ENCODE measurements at places on chromosomes 5 and 9. TPM values are rescaled to one million over a fixed set of nuclear protein-coding genes. Genes with fewer than 3 reads are reported as not detected.

Gene MINAR2
- polyA plus RNA-seq, result 0.04 TPM

Gene CA9
- polyA plus RNA-seq, result 0.93 TPM

Gene ADCY2
- 4.5 TPM for polyA plus RNA-seq

Gene CEMIP2
- 29.2 TPM for polyA plus RNA-seq

Gene SV2C
- 1.3 TPM for polyA plus RNA-seq

Gene CLIC3
- polyA plus RNA-seq, result 0.39 TPM

Gene LCN1
- not detected for polyA plus RNA-seq

Gene PCA3
- polyA plus RNA-seq, result 0.83 TPM

Gene PHPT1
- 93.7 TPM for polyA plus RNA-seq

Data from renal cortex interstitium (tissue), 15 donors.